CD4-positive, alpha-beta memory T cell (primary cell): ENCODE measurements at places on chromosomes 1 and 21.

DNA sequence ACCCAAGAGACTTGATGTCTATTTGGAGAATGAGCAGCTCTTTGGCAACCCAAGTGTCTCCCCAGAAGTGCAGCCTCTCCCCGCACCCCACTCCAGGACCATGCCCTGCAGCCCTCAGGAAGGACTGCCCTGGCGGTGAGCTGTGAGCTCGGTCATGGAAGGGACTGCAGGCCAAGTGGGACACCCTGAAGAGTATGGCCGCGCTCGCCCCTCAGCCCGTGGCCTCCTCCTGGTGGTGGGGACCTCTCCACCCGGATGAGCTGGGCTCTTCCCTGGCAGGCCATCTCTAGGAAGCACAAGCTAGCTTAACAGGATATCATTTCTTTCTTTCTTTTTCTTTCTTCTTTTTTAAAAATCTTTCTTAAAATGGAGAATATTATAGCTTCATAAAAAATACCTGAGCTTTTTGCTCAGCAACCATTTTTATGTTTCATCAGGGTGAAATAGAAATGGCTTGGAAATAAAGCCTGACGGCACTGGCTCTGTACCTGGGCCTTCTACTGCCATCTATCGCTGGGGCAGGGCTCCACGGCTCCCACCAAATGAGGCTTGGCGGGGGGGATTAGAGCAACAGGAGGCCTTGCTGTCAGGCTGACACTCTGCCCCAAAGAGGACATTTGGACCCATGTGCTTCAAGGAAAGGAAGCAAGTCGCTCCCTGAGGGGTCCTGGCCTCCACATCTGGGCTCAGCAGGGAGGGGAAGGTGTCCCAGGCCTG is 296.2 kb upstream of the VAMP3 start:
- no peak for DNase-seq

GRCh38 chr21:28127175-28127785 is 865.4 kb downstream of the LTN1 start:
- DNase-seq: no peak

- DNase-seq: no peak
Measured at GRCh38 chr21:24895885-24896734, 711.2 kb downstream of the MRPL39 start.

- DNase-seq: no peak
Measured at GRCh38 chr1:10969971-10970332, 42.5 kb upstream of the TARDBP start.

- no peak for DNase-seq
Measured at GRCh38 chr1:64171246-64171645, 32.2 kb upstream of the UBE2U start.

DNA sequence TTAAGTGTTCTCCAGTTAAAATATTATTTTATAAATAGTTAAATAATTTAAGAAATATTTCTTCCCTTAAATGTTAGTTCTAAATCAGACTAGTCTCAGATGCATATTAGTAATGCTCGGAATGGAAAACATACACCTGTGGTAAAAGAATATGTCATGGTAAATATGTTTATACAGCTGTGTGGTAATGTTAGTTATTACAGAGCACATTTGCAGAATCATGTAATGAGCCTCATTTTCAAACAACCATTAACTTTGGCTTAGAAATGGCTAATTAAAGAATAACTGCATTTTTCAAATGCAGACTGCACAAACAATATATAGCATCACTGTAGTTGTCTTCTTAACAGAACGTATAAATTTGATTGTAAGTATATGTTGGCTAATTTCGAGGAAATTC is 90.3 kb downstream of the DISP1 start:
- DNase-seq: no peak

DNA sequence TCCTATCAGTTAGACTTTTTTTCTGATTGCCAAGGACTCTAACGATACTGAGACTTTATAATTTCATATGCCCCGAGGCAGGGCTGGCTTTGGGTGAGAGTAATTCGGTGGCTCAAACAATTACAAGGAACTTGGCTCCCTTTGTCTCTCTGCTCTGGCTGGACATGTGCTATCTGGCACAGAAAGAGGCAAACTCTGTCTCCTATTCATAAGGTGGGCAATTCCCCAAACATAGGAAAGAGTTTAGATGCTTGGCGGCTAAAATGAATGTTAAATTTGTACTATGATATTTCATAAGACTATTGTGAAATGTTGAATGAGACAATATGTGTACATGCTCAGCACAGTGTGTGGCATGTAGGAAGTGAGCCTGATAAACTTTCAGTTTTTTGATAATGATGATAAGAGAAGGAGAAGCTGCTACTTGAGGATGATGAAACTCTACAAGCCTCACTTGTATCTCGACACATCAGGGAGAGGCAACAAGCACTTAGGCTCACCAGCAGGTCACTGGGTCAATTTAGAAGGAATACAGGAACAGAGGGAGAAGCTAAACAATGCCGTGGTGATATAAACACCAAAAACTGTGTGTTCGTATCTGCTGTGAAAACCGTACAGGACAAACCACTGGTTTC is 12.6 kb upstream of the NTPCR start:
- DNase-seq: no peak
